ENCODE measurements at places on chromosomes 16 and 17. TPM values are rescaled to one million over a fixed set of nuclear protein-coding genes. Genes with fewer than 3 reads are reported as not detected.

The PDIA2 gene
- total RNA-seq, result 0.57 TPM

The CTF1 gene
- total RNA-seq, result 4.4 TPM

The ADAP2 gene
- 3.1 TPM for total RNA-seq

The CAMKK1 gene
- total RNA-seq, result 4.6 TPM

The KRT222 gene
- not detected for total RNA-seq

The IRX6 gene
- not detected for total RNA-seq

The TUFM gene
- 96.9 TPM for total RNA-seq

The BRD7 gene
- 38.3 TPM for total RNA-seq

The ABCA6 gene
- total RNA-seq, result 7.7 TPM

The ZNF469 gene
- total RNA-seq, result 8.9 TPM

The ALOXE3 gene
- under 0.01 TPM for total RNA-seq

The CACNG3 gene
- not detected for total RNA-seq

The ASGR1 gene
- 1.5 TPM for total RNA-seq

The PMP22 gene
- total RNA-seq, result 17.8 TPM

The CCDC182 gene
- not detected for total RNA-seq

The HS3ST6 gene
- not detected for total RNA-seq

The OR1A1 gene
- total RNA-seq, result not detected

The SNAI3 gene
- total RNA-seq, result 0.22 TPM

The CETP gene
- total RNA-seq, result not detected

The RNF222 gene
- not detected for total RNA-seq

The TPPP3 gene
- total RNA-seq, result 1.1 TPM

The TSPOAP1 gene
- total RNA-seq, result not detected

The EPX gene
- not detected for total RNA-seq

The GPR142 gene
- total RNA-seq, result not detected

The ASB16 gene
- total RNA-seq, result 0.88 TPM

The HOXB6 gene
- total RNA-seq, result 0.29 TPM

The ZG16B gene
- total RNA-seq, result 0.29 TPM

The ASGR2 gene
- total RNA-seq, result not detected

The QRICH2 gene
- total RNA-seq, result 3.4 TPM

The SUZ12 gene
- 17.5 TPM for total RNA-seq

The ST6GALNAC1 gene
- not detected for total RNA-seq

The C16orf96 gene
- total RNA-seq, result under 0.01 TPM

The CYB5D1 gene
- 6.1 TPM for total RNA-seq

The GFAP gene
- total RNA-seq, result 1.1 TPM

The LGALS9B gene
- not detected for total RNA-seq

The MEIOC gene
- total RNA-seq, result not detected

The COL1A1 gene
- total RNA-seq, result 2,368 TPM

The KRT33B gene
- not detected for total RNA-seq

The PIP4K2B gene
- total RNA-seq, result 69.3 TPM

The FZD2 gene
- 26.1 TPM for total RNA-seq

The ZNF200 gene
- 12.9 TPM for total RNA-seq

The GGT6 gene
- total RNA-seq, result not detected
